ENCODE measurements at places on chromosomes 2 and 18.

- DNase-seq = no peak
Observed at GRCh38 chr2:26913999-26914658, 56.3 kb upstream of the MAPRE3 start.

- no peak for DNase-seq
Observed at GRCh38 chr18:12776821-12777471, 74.1 kb downstream of the PSMG2 start.

- DNase-seq = peak; percentile 5
Observed at GRCh38 chr18:45755934-45756333, 32.0 kb downstream of the SLC14A1 start.

GRCh38 chr2:170930991-170931266, 1.9 kb downstream of the GORASP2 start:
- no peak for DNase-seq

DNA sequence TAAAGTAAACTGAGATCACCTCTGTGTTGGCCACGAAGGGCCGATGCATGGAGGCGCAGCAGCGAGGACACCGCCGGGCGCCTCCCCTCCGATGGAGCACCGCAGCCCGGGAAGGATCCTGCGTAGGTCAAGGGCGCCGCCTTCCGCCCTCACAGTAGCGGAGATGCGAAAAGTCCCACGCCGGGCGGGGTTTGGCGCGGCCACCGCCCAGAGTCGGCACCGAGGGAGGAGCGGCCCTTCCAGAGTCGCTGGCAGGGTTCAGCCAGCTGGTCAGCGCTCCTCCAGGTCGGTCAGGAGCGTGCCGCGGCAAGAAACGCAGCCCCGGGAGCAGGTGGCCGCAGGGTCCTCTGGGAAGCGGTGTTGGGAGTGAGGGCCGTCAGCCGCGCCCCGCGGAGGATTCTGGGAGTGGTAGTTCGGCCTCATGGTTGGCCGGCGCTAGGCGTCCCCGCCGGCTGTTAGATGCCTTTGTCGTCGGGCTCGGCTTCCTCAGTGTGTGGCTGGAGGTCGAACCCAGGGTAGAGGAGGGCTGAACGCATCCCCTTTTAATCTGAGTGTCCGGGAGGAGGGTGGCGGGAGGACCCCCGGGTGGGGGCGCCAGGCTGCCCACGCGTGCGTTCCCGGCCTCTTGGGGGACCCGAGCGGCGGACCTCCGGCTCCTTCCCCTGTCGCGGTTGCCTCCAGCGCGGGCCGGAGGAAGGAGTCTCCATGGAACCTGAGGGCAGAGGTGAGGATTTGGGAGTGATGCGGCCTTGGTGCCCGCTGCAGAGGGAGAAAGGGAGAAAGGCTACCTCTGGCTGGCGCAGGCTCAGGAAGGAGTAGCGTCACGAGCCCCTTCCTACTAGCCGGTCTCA, at the start of gene ZNF892:
Gene ZNF892, plus strand, starts transcription at position 411 of the 851 bp plus-strand sequence. Its CDS starts 295 bp downstream, at position 706.
- DNase-seq = peak; percentile 86

DNA sequence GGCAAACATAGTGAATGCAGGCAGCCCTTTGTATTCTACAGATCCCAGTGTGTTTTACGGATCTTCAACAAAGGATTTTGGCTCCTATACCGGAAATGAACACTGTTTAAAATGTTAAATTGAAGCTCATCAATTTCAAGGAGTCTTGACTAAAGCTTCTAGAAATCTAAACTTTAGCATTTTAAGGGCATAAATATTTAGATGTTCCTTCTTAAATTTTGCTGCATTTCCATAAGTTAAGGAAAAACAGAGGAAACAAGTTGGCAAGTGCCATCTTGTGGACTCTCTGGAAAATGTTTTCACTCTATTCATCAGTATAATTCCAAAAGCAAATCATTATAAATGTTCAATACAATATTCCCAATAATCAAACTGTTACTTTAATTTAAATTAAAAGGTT, 19.6 kb downstream of the CHN1 start:
- no peak for DNase-seq

GRCh38 chr2:99389371-99389770, 52.2 kb downstream of the EIF5B start:
- DNase-seq = no peak

DNA sequence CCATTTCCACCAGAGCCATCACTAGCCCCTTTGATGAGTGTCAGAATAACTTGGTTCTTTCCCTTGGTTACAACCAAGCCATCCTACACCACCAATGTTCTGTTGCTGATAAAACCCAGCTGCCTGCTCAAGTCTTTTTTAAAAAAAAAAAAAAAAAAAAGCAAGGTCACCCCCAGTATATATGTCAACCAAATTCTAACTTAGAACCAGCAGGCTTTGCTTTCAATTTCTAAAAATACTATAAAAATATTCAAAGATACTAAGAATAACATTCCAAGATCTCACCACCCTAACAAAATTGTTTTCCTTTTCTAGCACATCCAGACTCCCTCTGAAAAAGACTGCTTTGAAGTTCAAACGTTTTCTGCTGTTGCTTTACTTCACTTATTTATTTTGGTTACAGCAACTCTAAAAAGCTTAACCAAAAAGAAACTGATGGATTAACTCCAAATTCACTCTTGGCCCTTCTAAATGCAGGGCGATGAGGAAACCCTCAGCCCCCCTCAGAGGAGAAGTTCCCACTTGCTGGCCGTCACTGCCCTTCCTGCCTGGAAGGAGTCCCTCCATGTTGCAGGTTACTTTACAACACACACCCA, 10.9 kb downstream of the UXS1 start:
- no peak for DNase-seq

- DNase-seq = no peak
Observed at GRCh38 chr2:233000886-233001750, 11.9 kb downstream of the NGEF start.

DNA sequence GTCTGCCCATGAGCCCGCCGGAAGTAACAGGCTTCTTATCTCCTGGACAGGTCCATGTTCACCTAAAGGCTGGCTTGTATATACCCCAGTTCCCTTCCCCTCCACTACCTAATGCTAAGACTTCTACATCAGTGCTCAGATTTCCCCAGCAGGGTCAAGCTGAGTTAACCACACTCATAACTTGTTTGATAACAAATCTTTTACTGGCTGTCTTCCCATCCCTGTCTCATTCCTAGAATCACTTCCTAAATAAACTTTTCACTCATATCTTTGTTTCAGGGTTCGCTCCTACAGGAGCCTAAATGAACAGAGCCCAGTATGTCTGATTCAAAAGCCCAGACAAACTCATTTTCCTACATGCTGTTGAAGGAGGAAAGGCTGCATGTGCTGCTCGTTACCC, 94.0 kb upstream of the SOX11 start:
- no peak for DNase-seq

- no peak for DNase-seq
Observed at GRCh38 chr2:96984300-96984699, 2.1 kb downstream of the FAM178B start.

DNA sequence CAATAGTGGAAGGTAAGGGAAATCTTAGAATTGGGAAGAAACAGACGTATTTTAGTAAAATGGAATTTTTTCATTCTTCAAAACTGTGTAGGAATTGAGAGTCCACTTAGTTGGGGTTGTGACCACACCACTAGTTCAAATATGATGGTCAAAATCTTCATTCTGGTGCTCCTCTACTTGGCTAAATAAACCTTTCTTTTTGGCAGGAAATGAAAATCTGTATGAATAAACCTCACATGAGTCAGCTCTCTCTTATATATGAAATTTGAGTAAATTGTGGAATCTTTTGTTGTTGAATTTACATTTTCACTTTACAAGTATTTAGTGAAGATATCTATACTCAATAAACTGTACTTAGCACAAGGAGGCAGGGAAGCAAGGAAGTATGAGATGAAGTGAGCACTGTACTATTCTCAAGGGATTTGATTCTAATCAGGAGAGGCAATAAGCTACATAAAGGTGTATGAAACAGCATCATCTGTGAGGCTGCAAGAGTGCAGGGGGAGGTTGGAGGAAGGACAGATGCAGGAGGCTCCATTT, 20.5 kb downstream of the IL18R1 start:
- DNase-seq = no peak

DNA sequence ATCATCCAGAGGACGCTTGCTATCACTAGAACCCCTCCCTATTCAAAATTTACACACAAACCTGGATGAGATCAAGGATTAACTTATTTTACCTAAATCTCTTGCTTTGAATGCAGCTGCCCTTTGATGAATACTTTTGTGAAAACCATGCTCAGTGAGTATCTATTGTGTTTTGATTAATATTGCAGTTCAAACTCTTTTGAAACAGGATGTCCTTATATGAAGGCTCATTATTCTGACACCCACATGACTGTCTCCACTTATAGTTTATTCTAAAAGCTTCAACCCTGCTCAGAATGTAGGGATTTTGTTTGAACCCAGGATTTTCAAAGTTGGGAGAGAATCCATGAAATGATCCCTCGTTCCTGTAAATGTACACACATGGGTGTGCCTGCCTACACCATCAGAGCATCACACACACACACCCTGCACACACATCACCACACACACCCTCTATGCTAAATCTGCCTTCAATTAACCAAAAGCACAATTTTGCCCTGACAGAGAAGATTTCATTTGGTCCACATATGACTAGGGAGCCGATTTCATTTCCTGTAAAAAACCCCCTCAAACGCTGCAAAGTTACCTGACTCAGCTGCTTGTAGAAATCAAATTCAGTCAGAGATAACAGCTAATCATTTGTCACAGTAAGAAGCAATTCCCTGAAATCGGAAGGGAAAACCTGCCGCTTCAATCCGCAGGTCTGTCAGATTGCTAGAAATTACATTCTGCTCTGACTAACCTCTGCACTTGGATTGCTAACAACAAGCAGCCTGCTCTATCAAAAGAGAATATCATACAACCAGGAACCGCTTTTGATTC, 65.2 kb downstream of the ZEB2 start:
- no peak for DNase-seq

Data from PC-9 (cell line).